ENCODE measurements at places on chromosomes 3 and 15. TPM values are rescaled to one million over a fixed set of nuclear protein-coding genes. Genes with fewer than 3 reads are reported as not detected.

Gene FBXL22
- total RNA-seq, result 0.19 TPM

Gene RBP2
- not detected for total RNA-seq

Gene SIDT1
- 0.96 TPM for total RNA-seq

Gene RTP3
- not detected for total RNA-seq

Gene TMEM108
- total RNA-seq, result not detected

Gene SNTN
- not detected for total RNA-seq

Gene C15orf62
- 0.08 TPM for total RNA-seq

Gene ADGRG7
- not detected for total RNA-seq

Gene ERICH6
- not detected for total RNA-seq

Gene SLC24A5
- not detected for total RNA-seq

Gene HHATL
- not detected for total RNA-seq

Gene CFAP100
- total RNA-seq, result not detected

Gene TEX55
- total RNA-seq, result not detected

Gene TM4SF18
- 27.6 TPM for total RNA-seq

Gene IQCB1
- 10.0 TPM for total RNA-seq

Gene KLF15
- total RNA-seq, result not detected

Gene SLC12A8
- 1.6 TPM for total RNA-seq

Gene ACKR4
- not detected for total RNA-seq

Gene GOLGA6B
- not detected for total RNA-seq

Gene CYP8B1
- total RNA-seq, result not detected

Gene LMAN1L
- total RNA-seq, result not detected

Gene OR5K2
- total RNA-seq, result not detected

Gene GRAMD2A
- total RNA-seq, result not detected

Gene MFGE8
- 347 TPM for total RNA-seq

Gene EFHB
- 0.63 TPM for total RNA-seq

Gene ARMC8
- 25.7 TPM for total RNA-seq

Gene TAGLN3
- 0.46 TPM for total RNA-seq

Gene PLA2G4D
- not detected for total RNA-seq

Gene GPR87
- total RNA-seq, result 0.94 TPM

Gene MKRN3
- 3.3 TPM for total RNA-seq

Gene TLR9
- total RNA-seq, result not detected

Gene KBTBD12
- not detected for total RNA-seq

Gene GOLGA6L22
- total RNA-seq, result not detected

Gene TGM5
- total RNA-seq, result not detected

Gene TF
- 0.93 TPM for total RNA-seq

Gene LSAMP
- total RNA-seq, result not detected

Gene CLDN18
- total RNA-seq, result not detected

Gene ADAMTS7
- total RNA-seq, result 2.5 TPM

Gene GRAMD1C
- not detected for total RNA-seq

Gene GP9
- total RNA-seq, result not detected

Gene CCR8
- not detected for total RNA-seq

Gene CFAP91
- 0.35 TPM for total RNA-seq

Gene NTRK3
- 21.7 TPM for total RNA-seq

Gene ACVR2B
- 3.0 TPM for total RNA-seq

Gene C2CD4A
- total RNA-seq, result not detected

Gene NOX5
- 0.30 TPM for total RNA-seq

Gene SCN11A
- total RNA-seq, result not detected

Gene MOBP
- total RNA-seq, result not detected

Gene CSNK1G1
- total RNA-seq, result 16.7 TPM

Gene GNAT1
- not detected for total RNA-seq

Gene PRICKLE2
- total RNA-seq, result 2.6 TPM

Gene GABRG3
- 0.31 TPM for total RNA-seq

Gene HACD3
- total RNA-seq, result 138 TPM

Gene KCNMB3
- total RNA-seq, result 1.3 TPM
